ENCODE measurements at places on chromosomes 4 and X.

GRCh38 chr4:43782391-43782790 is 666.2 kb downstream of the KCTD8 start:
- no peak for DNase-seq

GRCh38 chr4:11469650-11470437 is 41.1 kb upstream of the HS3ST1 start:
- no peak for DNase-seq

GRCh38 chr4:2364654-2365053 is 53.8 kb downstream of the ZFYVE28 start:
- no peak for DNase-seq

DNA sequence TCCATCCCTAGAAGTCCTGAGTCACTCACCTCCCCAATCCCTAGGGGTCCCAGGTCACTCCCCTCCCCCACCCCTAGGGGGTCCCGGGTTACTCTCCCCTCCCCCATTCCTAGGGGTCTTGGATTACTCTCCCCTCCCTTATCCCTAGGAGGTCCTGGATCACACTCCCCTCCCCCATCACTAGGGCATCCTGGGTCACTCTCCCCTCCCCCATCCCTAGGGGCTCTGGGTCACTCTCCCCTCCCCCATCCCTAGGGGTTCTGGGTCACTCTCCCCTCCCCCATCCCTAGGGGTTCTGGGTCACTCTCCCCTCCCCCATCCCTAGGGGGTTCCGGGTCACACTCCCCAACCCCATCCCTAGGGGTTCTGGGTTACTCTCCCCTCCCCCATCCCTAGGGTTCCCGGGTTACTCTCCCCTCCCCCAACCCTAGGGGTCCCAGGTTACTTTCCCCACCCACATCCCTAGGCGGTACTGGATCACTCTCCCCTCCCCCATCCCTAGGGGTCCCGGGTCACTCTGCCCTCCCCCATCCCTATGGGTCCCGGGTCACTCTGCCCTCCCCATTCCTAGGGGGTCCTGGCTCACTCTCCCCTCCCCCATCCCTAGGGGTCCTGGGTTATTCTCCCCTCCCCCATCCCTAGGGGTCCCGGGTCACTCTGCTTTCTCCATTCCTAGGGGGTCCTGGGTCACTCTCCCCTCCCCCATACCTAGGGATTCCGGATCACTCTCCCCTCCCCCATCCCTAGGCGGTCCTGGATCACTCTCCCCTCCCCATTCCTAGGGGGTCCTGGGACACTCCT is 2.1 kb downstream of the ASMTL start:
- no peak for DNase-seq

DNA sequence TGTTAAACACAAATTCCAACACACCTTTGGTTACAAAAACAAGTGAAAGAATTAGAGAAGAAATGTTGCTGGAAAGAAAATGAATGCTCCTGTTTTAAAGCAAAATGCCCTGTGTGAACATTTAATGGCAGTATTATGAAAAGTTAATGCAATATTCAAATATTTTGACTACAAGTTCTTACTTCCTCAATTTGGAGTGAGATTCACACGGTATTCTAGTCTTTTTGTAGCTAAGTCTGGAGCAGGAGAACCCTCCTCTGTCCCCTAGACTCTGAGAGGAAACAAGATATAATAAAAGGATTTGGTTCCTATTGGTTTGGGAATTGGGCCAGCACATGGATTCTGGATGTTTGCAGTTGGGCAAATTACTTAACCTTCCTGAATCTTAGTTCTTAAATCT is 12.7 kb downstream of the MAD2L1 start:
- peak; percentile 16 for DNase-seq

GRCh38 chr4:53997898-53998297 is 66.5 kb downstream of the CHIC2 start:
- no peak for DNase-seq

- no peak for DNase-seq
Observed at GRCh38 chr4:82522472-82522871, 39.3 kb downstream of the TMEM150C start.

DNA sequence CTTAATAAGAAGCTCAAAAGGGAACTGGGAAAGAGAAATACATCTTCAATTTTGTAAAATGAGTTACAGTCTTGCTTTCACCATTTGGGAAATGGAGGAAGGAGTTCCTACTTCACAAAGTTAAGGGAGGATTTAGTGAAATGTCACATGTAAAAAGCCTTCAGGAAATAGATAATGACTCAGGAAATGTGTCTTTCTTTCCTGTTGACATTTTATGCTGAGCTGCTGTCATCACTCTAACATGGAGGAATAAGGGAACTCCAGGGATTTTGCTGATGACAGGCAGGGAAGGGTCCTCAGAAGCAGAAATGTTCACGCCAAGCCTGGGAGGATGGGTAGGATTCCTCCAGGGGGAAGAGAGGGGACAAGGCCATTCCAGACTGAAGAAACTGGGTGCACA is 251.1 kb downstream of the USP46 start:
- DNase-seq: peak; percentile 32

GRCh38 chr4:56979421-56980072 is 851 bp downstream of the POLR2B start:
- DNase-seq: peak; percentile 64

DNA sequence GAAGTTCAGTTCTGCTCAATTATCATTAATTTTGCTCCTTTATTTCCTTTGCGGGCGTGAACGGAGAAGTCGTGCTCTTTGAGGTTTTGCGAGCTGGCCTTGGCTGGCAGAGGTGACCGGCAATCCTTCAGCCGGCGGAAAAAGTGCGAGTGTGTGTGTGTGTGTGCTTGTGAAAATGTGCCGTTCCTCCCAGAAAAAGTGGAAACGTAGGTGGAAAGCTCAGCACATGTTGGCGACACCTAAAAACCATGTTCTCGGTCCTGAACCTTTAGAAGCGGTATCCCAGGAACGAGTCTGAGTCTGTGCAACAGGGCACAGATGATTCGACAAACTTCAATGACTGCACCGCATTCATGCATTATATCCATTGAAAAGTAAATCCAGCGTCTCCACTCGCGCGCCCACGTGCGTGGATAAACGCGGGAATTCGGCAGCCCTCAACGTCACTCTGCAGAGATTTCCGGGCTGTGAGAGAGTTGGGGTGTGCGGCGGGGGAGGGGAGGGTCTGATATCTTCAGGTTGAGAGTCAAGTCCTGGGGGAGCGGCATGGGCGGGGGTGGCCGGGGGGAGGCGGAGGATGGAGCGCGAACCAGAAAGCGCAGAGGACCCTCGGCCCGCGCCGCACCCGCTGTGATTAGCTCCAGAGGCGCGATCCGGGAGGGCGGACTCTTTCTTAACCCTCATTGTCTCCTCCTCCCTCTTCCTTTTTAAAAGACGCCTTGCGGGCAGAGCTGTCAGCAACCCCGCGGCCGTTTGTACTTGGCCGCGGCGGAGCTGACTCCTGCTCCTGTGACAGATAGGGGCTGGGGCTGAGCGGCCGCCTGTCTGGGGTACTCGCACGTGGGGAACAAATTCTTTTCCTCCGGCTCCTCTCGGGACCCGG is at the start of gene SHISA3:
SHISA3 (plus strand) TSS at position 737 of the 883 bp plus-strand sequence. CDS start 569 bp downstream, outside the sequence.
- peak; percentile 81 for DNase-seq

- DNase-seq: no peak
Observed at GRCh38 chr4:109495514-109495913, 61.9 kb downstream of the SEC24B start.

- DNase-seq: no peak
Observed at GRCh38 chr4:6196871-6197270, 3.5 kb downstream of the JAKMIP1 start.

DNA sequence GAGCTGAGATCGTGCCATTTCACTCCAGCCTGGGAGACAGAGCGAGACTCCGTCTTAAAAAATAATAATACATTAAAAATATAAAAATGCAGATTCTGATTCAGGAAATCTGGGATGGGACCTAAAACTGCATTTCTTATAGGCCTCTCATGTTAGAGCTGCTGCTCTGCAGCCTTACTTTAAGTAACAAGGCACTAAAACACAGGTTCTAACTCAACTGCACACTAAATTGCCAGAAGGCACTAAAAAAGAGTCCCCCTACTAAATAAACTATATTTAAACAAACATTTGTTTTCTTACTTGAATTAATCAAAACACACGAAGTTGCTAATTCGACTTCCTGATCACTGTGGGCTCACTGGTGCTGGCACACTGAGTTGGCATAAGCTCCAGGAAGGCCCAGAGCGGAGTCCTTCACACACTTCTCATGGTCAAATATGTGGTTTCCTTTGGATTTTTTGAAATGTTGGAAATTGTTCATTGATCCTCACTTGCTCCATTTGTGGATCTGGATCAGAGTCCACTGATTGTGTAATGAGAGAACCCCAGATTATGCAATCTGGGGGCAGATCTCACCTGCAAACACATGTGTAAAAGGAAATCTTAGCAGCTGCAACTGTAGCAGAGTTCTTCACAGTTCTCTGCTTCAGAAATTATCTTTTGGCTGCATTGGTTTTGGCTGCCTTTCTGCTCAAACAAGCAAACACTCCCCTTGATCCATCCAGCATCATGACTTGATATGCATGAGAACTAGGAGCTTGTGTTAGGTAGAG is 59.3 kb downstream of the AFF1 start:
- no peak for DNase-seq

- no peak for DNase-seq
Observed at GRCh38 chr4:181796502-181796901, 446.7 kb upstream of the TENM3 start.

GRCh38 chrX:75278991-75279390 is 5.1 kb downstream of the UPRT start:
- DNase-seq: no peak

GRCh38 chrX:108439426-108439942 is at the start of gene COL4A5:
Gene COL4A5 (plus strand): TSS chrX:108439838. CDS start chrX:108440126, 288 bp downstream.
- no peak for DNase-seq

- no peak for DNase-seq
Observed at GRCh38 chr4:184936071-184936470, 82.2 kb upstream of the HELT start.

- no peak for DNase-seq
Observed at GRCh38 chr4:2846172-2846571, 2.5 kb downstream of the ADD1 start.

GRCh38 chr4:104490770-104491480 is 3.8 kb downstream of the CXXC4 start:
- DNase-seq: peak; percentile 83

DNA sequence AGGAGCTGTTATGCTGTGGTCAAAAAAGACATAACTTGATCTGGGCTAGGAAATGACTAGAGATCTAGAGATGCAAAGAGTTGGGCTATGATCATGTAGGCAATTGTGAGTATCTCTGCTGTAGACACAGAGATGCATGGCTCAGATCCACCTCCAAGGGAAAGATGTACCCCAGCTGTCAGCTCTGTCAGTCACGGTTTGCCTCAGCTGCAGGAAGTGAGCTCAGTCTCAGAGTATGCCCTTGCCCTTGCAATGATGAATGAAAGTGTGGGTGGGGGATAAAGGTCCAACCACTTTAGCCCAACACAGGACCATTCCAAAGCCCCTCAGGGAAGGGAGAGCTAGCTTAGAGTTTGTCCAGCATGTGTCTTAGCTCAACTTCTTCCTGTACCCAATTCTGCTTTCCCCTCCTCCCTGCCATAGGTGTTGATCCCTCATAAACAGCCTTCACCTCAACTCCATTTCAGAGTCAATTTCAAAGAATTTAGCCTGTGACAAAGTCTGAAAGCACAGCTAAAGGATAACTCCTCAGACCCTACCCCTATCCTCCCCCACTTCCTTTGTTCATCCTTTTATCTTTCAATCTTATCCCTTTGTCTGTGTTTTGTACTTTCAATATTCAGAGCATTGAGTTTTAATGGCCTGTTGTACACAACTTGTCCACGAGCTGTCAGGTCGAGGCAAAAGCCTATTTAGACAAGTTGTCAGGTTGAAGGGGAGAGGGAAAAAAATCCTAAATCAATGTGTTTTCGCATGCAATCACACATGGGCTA is 90.6 kb downstream of the MID1IP1 start:
- no peak for DNase-seq

GRCh38 chr4:38365748-38366310 is 298.2 kb upstream of the KLF3 start:
- no peak for DNase-seq

DNA sequence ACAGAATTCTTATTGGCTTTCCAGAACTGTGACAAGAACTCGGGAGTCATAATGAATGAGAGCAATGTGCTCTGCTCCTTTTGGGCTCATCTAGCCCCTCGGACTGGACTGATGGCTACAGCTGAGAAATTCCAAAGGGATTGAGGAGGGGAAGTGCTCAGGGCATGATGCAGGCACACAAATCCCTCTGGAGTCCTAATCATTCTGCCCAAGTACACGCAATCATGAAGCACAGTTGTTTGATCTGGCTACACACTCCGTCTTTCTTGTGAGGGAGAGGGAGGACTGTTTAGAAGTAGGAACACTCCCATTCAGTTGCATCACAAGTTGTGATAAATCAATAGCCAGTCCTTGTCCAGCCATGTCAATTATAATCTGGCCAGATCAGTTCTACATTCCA is 237.5 kb downstream of the COL25A1 start:
- no peak for DNase-seq

All from KBM-7 (cell line).